Stimulated activated CD8-positive, alpha-beta memory T cell treated with anti-CD3 and anti-CD28 coated beads, Interleukin-7, amount 100 ng/mL, for 48 hours (primary cell): ENCODE measurements at places on chromosomes 3 and 15.

GRCh38 chr3:188468662-188469061, 314.7 kb downstream of the LPP start:
- DNase-seq: no peak

DNA sequence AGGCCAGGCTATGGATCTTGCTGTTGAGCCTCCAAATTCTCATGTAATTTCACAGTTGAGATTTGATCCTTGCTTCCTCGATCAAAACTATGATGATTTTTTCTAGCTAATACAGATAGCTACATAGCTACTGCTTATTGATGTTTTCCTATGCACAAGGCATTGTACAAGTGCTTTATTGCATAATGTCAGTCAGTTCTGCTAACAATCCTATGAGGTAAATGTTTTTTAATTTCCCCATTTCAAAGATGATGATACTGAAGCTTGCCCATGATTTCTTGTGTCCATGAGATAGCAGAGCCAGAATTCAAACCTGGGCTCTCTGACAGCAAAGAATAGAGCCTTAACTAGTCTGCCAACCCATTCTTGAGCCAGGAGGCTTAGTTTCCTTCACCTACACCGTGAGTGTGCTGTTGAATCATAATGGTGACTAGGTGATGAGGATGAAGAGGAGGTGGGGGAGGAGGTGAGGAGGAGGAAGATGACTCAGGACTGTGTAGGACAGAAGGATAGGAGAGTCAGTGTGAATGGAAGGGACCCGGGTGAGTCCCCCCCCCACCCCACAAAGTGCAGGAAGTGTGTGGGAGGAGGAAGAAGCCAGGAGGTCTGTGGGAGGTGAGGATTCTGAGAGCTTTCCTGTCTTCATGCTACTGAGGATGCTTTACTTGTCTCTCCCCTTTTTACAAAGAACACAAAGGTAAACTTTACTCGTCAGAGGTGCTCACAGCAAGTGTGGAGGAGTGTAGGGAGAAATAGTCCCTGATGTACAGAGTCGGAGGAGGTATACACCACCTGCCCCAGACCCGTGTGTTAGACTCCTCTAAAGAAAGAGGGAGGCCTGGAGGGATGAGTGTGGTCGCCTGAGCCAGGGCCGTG, 3.6 kb downstream of the TAGLN3 start:
- DNase-seq: peak; percentile 26

DNA sequence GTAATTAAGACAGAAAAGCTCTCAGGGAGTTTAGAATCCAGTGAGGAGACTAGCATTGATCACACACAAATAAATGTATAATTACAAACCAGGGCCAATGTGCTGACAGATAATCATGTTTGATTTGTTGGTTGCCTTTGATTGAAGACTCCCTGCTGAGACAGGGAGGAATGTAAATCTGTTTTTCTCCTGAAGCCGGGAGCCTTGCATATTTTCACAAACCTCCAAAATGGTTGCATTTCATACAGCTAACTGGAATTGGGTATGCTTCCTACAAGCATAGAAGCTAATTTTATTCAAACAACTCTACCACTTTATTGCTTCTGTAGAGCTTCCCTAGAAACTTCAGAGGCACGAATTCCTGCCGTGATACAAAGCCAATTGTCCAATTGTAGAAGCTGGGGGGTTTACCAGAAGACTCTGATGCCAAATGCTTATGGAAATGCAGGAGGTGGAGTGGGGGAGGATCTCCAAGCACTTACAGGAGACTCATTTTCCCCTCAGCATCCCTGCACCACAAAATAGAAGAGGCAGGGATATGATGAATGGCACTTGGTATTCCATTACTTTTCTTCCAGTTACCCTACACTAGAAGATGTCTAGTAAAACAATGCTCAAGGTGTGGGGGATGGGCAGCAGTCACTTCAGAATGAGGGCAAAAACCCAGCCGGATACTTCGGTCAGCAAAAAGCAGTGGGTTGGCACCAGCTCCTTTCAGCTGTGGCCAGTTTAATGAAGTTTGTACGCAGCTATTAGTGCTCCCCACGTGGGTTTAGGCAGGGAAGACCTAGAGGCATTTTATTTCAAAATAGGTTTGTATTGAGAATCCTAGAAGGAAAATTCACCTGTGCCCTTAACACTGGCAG, 11.4 kb upstream of the MEX3B start:
- DNase-seq: no peak

- no peak for DNase-seq
Observed at GRCh38 chr3:56790016-56790821, 11.5 kb downstream of the ARHGEF3 start.

GRCh38 chr3:134059671-134060560, 30.2 kb upstream of the SLCO2A1 start:
- DNase-seq: no peak

DNA sequence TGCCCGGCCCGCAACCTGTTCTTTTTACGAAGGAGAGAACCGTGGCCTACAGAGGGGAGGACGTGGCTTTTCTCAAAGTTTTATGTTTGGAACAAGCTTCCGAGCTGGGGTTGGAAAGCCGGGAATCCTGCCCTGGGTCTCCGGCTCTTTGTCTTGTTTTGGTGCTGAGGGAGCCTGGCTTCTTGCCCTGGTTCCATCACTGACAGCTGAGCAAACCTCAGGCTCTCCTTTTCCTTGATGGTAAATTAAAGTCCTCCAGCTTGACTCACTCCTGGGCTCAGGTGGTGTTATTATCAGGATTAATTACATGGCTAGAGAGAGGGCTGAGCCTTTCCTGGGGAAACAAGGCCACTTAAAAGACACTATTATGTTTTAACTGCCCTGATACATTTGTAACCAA, 289.5 kb upstream of the RGMA start:
- DNase-seq: no peak

- DNase-seq: no peak
Observed at GRCh38 chr3:98726084-98726483, 37.1 kb upstream of the ST3GAL6 start.

GRCh38 chr3:129313665-129314385, 35.2 kb downstream of the HMCES start:
- no peak for DNase-seq

GRCh38 chr3:188573291-188573940, 419.5 kb downstream of the LPP start:
- DNase-seq: no peak

DNA sequence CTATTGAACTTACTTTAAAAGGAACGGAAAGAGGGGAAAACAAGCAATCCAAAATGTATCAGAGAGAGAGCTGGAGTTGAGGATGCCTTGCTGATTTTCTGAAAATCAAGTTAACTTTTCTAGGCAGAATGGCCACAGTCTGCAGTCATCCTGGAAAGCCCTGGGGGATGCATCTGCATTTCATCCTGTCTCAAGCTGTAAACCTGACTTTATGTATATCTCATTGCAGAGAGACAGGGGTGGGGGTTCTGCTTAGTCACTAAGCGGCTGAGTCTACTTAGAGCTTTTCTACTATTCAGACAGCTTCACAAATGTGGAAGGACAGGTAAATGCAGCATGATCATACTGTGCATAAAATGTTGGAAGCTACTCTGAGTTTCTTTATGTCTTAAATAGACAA, 41.4 kb downstream of the MRPS25 start:
- no peak for DNase-seq

DNA sequence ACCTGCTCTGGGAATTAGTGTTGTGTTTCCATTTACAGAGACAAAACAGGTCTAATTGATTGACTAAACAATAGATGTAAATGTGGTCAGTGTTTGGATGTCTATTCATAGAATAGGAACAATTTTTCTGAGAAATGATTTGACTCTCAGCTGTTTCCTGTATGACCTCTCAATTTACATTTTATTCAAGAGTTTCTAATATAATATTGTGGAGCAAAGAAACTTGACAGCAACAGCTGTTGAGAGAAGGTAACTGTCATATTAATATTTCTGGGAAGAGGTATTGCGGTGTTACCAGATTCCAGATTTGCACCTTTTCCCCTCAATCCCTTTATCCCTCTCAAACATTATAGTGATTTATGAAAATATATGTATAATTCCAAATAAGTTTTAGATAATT, 3.7 kb upstream of the NR1I2 start:
- no peak for DNase-seq

DNA sequence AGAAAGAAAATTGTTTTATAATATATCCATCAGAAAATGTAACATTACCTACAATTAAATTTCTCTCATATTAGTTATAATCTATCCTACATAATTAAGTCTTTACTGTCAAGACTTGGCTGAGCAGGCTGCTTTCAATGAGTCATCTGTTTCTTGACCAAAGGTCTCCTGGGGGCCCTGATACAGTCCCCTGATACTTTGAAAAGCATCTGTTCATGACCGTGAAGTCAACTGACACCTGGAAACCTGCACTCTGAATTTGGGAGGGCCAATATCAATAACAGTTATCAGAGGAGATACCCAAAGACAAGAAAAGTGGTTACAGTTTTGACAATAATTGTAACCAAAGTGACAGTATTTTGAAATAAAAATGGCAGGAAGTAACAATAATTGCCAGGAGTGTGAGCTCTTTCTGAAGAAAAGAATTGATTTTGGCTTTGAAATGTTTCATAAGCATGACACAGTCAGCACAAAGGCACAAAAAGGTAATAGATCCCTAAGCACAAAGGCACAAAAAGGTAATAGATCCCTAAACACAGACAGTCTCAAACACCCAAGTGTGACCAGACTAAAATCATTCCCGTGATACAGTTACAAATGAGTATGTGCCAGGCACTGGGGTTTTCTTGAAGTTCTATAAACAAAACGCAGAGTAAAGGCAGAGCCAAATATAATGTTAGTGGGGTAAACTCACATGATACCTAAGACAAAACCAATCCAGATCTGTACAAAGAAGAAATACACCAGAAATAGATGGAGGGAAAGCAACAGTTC, 260.7 kb downstream of the PLOD2 start:
- DNase-seq: no peak

- no peak for DNase-seq
Observed at GRCh38 chr3:31840252-31840651, 140.8 kb downstream of the OSBPL10 start.

DNA sequence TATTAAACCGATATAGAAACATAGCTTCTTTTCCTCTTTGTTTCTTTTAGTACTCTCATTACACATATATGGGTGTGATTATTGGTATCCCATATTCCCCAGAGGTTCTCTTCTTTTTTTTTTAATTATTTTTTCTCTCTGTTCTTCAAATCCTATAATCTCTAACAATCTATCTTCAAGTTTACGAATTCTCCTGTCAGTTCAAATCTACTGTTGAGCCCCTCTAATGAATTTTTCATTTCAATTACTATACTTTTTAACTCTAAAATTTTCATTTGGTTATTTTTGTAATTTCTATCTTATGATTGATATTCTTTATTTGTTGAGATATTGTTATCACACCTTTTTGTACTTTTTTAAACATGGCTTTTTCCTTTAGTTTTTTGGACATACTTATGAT, 64.1 kb downstream of the RSL24D1 start:
- DNase-seq: no peak

DNA sequence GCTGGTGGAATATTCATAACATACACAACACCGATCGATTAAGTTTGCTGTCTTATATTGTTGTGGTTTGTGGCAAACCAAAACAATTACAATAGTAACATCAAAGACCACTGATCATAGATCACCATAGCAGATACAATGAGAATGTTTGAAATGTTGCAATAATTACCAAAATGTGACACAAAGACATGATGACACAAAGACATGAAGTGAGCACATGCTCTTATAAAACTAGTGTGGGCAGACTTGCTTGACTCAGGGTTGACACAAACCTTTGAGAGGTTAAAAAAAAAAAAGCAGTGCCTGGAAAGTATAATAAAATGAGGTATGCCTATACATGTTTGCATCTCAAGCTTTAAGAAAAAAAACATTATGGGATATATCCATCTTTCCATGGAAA, 130.3 kb downstream of the NR1I2 start:
- DNase-seq: no peak

DNA sequence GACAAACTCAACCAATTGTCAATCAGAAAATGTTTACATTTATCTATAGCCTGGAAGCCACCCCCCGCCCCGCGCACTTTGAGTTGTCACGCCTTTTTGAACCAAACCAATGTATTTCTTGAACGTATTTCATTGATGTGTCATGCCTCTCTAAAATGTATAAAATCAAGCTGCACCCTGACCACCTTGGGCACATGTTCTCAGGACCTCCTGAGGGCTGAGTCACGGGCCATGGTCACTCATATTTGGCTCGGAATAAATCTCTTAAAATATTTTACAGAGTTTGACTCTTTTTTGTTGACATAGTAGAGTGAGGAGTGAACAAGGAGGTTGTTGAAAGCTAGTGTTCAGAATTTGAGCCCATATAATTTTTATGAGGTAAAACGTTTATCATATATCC, 6.5 kb downstream of the MCTP2 start:
- no peak for DNase-seq

GRCh38 chr3:71989165-71989564, 204.2 kb upstream of the PROK2 start:
- no peak for DNase-seq

DNA sequence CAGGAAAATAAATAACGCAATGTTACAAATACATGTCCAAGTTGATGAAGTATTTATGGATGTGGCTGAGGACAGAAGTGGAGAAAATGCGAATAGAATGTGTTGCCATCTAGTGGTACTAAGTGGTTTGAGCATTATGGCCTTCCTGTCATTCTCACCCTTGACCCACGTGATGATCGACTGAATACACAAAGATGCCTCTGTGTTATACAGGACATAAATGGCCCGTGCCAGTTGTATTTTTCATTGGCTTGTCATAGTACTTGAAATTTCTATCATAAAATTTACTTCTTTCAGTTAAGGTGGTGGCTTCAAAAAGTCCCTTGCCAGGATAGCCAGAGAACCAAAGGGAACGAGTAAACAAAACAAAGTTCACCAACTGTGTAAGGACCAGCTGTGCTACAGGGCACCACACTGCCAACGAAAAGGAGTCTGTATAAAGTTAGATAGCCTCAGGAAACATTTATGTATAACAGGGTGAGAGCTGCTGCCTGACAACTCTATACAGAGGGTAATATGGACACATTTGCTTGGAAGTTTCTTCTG, 103.7 kb downstream of the MYH15 start:
- no peak for DNase-seq

DNA sequence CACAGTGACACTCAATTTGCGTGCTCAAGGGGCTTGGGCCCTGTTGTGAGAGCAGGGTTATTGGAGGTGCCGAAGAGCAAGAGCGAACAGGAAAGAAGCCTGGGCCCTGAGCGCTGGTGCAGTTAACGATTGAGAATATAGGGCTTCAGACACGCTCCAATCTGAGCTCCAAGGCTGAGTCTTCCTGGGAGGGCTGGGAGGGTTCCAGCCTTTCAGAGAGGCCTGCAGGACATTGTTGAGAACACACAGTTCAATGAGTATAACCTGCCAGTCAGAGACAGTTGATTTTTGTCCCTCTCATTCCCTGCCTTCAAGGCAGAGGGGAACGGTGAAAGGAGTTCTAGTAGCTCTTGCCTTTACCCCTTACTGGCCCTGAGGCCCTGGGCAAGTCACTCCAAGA, 47.3 kb downstream of the GLDN start:
- DNase-seq: no peak

DNA sequence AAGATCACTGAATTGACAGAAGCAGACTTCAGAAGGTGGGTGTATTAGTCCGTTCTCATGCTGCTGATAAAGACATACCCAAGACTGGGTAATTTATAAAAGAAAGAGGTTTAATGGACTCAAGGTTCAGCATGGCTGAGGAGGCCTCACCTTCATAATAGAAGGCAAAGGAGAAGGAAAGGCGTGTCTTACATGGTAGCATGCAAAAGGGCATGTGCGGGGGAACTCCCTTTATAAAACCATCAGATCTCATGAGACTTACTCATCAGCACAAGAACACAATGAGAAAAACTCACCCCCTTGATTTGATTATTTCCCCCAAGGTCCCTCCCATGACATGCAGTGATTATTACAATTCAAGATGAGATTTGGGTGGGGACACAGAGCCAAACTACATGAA, 416.3 kb upstream of the EPHA3 start:
- DNase-seq: no peak
